Stimulated activated CD4-positive, alpha-beta T cell treated with anti-CD3 and anti-CD28 coated beads, Interleukin-4, amount 100 ng/mL, for 1 hour (primary cell): ENCODE measurements at places on chromosomes 4 and X.

- no peak for DNase-seq
These were observed 5.0 kb downstream of the P2RY10 start for GRCh38 chrX:78950009-78950835.

GRCh38 chrX:9492901-9493300 is 28.0 kb downstream of the TBL1X start:
- no peak for DNase-seq

- no peak for DNase-seq
These were observed 6.8 kb upstream of the DUSP9 start for GRCh38 chrX:153640045-153640686.

DNA sequence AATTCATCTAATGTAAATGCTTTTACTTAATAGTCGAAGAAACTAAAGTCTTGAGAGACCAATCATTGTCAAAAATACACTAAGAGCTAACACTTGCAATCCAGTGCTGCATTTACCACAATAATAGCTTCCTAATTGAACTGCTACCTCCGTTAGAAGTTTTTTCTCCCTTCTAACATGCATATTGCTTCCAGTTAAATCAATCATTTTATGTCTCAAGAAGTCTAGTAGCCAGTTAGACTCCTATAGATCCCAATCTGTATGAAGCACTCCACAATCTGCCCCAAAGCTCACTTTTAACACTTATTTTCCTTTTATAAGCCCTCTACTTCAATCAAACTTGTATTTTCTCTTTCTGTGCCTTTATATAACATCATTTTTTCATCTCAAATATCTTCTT is 41.4 kb upstream of the GRID2 start:
- DNase-seq: no peak

DNA sequence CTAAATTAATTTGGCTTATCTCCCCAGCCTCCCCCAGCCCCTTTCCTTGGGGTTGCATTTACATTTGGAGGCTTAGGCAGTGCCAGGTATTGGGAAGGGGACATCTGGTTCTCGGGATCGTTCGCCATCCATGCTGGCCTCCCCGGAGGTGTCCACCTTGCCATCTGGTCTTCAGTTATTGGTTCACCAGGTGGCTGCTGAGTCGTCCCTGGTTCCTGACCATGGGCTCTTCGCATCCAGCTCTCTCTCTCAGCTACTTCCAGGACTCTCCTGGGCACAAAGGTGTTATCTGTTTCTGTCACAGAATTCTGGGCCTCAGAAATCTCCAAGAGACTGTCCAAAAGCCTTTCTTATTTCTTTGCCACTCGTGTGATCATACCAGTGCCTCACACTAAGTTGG is 75.4 kb upstream of the SCOC start:
- no peak for DNase-seq

DNA sequence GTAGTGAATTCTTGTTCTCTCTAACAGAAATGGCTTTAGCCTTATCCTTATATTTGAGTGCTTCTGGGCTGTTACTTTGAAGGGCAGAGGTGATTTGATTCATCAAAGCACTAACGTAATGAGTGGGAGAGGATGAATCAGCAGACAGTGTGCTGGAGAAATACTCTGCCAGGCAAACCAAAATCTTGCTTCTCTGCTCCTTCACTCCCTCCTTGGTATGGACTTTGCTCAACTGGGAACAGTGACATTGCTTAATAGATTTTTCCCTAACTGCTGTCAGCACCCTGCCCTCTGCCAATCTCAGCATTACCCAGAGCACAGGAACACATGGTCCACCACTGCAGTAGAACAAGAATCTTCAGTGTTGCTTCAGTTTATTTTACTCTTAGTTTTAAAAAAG is 56.0 kb downstream of the PDLIM5 start:
- no peak for DNase-seq

DNA sequence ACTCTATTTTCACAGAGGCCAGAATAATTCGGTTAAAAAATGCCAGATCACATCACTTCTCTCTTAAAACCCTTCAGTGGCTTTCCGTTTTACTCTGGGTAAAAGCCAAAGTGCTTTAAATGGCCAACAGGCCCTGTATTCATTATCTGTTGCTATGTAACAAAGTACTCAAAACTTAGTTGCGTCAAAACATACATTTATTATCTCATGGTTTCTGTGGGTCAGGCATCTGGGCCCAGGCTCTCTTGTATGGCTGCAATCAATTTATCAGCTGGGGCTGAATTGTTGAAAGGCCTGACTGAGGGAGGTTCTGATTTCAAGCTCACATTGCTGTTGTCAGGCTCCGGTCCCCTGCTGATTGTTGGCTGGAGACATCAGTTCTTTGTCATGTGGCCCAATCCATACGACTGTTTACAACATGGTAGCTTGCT is 72.7 kb upstream of the H2AZ1 start:
- DNase-seq: no peak

DNA sequence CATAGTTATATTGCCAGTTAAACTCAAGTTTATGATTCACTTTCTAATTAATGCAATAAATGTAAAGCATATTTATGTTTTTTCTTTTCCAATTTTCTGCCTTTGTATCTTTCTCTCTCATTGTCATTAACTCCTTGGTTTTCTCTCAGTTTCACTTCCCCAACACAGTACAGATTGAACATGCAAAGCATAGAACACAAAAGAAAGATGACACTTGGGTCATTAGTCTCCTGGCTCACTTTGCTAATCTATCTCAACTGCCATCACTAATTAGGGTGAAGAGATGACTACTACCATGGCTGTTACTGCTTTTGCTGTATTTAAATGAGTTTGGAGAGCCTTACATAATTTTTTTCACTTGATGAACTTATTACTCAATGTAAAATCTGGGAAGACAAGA is 12.3 kb upstream of the NAA11 start:
- DNase-seq: no peak

DNA sequence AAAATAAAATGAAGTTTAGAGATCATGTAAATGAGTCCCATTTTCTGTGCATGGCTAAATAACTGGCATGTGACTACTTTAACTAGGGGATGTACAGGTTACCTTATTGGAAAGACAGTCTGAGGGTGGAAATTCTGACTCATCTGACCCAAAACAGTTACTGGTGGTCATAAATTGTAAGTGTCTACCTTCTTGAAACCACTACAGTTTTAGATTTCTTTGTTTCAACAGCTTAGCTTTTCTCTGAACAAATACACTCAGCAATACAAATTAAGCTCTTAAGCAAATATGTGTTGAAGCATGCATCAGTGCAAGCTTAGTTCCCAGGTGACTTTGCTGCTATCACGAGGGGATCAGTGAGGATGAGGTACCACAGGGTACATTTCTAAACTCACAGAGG is 60.7 kb upstream of the PGM2 start:
- DNase-seq: no peak

DNA sequence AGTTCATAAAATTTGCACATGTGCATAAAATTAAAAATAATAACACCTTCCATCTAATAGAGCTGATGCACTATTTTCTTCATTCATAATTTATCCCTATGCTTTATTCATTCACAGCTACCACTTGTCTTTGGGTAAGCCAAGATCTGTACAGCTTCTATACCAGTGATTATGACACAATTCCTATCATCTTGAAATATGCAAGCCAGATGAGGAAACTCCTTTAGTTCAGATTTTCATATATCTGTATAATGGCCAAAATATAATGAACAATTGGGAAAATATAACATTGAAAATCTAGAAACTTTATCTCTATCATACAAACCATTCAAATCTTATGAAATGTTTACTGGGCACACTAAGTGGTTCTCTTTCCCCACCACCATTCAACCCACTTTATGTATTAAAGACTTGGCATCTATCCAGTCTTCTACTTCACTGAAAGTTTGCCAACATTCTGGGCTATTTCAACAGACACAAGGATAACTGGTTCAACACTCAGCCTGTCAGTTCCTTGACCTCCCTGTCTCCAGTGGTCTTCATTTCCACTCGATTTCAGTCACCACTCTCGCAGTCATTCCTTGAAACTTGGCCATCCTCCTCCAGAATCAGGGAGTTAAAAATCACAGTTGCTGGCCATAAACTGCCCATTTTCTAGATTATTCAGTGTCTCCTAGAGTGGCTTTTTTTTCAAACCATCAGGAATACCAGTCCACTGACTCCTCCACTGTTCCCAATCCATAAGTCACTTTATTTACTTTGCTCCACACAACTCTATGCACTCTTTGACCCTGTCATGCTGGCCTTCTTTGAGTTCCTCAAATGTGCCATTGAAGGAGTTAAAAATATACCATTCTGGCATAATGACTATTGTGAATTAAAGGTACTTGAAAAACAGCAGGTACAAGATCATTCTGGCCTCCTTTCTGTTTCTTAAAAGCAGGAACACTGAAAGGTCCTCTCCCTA is 85.5 kb downstream of the CAMK2D start:
- no peak for DNase-seq

GRCh38 chrX:38937400-38937799 is 136.1 kb downstream of the MID1IP1 start:
- DNase-seq: no peak

GRCh38 chrX:154486396-154487207 is at the start of gene UBL4A:
UBL4A (minus strand) TSS chrX:154486615; CDS start chrX:154486584, 31 bp downstream.
- peak; percentile 62 for DNase-seq

DNA sequence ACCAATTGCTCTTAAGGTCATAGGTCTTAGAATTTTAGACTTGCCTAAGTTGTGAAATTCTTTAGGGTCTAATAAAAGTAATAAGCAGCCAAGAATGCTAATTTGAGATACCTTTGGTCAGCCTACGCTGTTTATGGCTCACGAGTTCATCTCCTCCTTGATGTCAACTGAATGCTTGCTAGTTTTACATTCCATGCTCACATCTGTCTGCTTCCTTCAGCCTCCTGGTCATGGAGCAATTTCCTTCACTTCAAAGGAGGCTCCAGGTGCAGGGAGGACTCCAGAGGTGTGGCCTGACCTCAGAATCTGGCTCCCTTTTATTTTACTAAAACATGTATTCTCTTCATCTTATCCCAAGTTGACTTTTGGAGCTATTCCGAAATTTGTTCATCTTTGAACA is 23.3 kb upstream of the LNX1 start:
- DNase-seq: no peak

- no peak for DNase-seq
These were observed 526.7 kb downstream of the PCDH7 start for GRCh38 chr4:31246856-31247255.

DNA sequence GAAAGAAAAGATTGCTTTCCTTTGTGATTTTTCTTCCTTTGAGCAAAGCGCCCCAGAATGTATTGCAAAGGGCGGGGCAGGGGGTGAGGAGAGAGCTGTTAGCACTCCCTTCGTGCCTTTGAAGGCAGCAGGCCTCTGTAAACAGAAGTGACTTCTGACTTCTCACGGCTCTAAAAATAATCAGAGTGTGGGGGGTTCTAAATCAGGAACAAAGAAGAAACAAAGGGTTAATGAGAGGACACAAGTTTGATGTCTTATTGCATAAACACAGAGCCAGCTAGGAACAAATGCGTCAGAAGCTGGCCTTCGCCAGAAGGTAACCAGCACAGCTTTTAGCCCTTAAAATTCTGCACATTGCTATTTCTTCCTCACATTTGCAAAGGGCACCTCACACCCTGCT is 626.2 kb downstream of the MID1IP1 start:
- DNase-seq: no peak

- no peak for DNase-seq
These were observed 108.8 kb upstream of the CENPE start for GRCh38 chr4:103306870-103307375.

DNA sequence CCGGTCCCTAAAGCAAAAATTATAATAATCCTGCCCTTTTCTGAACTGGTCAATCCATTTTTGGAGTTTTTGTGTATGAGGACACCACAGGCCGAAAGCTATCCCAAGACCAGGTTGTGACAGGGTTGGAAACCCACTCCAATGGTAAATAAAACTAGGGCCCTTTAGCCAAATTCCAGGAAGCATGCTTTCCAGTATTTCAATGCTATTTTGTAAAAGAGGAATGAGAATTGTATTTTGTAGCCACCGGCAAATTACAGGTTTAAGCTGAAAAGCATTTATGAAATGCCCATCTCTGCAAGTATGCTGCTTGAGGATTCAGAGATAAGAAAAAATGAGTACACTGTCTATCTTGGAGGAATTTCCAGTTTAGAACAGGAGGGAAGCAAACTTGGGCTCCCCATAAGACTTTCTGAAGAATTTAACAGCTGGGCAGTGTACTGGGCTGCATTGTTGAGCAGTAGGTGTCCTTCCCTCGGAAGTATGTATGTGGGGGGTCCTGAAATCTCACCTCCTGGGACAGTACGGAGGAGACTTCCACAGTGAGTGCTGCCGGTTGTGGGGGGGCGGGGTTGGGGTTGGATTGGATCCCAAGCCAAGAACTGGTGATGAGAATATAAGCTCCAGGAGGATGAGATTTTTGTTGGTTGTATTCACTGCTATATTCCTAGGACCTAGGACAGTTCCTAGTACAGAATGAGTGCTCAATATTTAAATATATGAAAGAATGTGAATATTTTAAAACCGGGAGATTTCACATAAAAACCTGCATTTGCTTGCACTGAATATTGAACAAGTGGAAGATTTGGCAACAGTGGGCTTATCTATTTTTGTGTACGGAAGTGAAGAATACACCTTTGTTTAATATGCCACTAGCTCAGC is 26.8 kb downstream of the OCIAD2 start:
- no peak for DNase-seq

GRCh38 chr4:157502656-157503055 is 282.1 kb downstream of the GRIA2 start:
- DNase-seq: no peak

DNA sequence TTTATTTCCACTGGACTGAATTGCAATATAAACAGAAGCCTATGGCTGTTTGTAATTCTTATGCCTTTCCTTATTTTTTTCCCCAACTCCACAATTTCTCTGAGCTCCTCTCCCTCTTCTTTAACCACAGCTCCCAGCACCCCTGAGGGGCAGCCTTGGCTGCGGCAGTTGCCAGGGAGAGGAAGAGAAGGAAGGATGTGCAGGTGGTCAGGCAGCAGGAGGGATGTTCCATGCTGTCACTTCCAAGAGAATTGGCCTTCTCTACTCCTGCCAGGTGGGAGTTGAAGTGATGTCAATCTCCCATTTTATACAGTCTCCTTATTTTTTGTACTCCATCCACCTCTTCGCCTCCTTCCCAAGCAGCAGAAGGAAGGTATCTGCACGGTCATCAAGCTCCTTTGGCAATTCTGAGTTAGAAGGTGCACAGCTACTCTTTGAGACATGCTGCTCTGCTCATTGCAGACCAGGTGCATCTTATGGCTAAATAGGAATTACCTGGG is 343.3 kb upstream of the RPS6KA3 start:
- DNase-seq: no peak

GRCh38 chrX:331151-331824 is 12.7 kb upstream of the GTPBP6 start:
- DNase-seq: no peak

GRCh38 chr4:139892973-139893736 is 227.5 kb downstream of the MGST2 start:
- DNase-seq: no peak

DNA sequence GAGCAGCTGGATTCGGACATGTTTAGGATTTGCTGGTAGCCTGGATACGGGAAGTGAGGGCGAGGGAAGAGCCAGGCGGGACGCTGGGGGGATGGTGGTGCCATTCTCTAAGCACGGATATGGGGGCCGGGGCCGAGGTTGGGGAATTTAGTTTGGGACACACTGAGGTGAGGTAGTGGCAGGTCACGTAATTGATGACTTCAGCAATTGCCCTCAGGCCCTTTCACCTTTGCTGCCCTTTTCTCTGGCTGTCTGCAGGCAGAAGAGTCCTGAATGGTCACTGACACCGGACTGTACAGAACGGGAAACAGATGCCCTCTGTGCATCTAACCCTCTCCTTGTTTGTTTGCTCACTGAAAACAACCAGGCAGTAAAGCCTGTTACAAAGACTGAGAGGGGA is 16.9 kb upstream of the HMGB3 start:
- no peak for DNase-seq
